GF-D8 (cell line): ENCODE measurements at places on chromosomes 3 and 15.
A peak's percentile ranks its signal among the peaks of the same experiment; 100 is the strongest.

GRCh38 chr3:131081224-131081623, 54.5 kb downstream of the NEK11 start:
- DNase-seq = no peak

GRCh38 chr3:36210840-36211651, 169.3 kb upstream of the STAC start:
- DNase-seq = no peak

GRCh38 chr15:79872358-79873017, 24.3 kb downstream of the MTHFS start:
- peak; percentile 72 for DNase-seq

DNA sequence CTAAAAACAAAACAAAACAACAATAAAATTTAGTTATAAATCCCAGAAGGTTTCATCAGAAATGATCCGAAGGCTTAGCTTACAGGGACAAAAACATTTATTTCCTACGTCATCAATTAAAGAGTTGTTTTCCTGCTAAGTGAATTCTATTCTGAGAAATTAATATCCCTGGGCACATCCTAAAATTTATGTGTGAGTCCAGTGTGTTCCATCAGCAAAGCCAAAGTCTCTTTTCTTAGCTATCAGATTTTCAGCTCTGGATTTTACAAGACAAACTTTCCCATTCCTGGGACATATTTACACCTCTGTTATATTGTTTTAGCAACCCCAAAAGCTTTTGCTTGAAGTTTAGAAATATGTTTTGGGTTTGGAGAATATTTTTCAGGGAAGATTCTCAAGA, 4.4 kb upstream of the TMC3 start:
- no peak for DNase-seq

GRCh38 chr3:30518872-30519271, 87.5 kb upstream of the TGFBR2 start:
- no peak for DNase-seq
